Activated T-cell treated with anti-CD3 and anti-CD28 coated beads for 48 hours (primary cell): ENCODE measurements at places on chromosomes 11 and 22.

DNA sequence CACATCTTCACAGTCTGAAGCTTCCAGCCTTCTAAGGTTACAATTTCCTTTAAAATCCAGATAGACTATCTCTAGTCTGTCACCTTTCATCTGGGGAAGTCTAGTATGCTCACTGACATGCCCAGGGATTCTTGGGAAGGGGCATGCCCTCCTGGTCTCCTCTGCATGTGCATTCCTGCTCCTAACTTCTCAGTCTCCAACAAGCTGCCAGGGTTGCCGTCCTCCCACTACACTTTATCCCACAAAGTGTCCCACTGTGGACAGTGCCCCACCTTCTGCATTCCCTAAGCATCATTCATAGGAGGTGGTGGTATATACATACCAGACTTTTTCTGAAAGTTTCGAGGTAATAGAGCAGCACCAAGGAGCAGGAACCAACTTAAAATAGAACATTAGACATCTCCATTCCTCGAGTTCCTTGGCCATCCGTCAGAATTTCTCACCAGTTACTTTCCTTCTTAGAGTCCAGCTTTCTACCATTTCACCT, 28.7 kb downstream of the EIF3F start:
- no peak for DNase-seq

DNA sequence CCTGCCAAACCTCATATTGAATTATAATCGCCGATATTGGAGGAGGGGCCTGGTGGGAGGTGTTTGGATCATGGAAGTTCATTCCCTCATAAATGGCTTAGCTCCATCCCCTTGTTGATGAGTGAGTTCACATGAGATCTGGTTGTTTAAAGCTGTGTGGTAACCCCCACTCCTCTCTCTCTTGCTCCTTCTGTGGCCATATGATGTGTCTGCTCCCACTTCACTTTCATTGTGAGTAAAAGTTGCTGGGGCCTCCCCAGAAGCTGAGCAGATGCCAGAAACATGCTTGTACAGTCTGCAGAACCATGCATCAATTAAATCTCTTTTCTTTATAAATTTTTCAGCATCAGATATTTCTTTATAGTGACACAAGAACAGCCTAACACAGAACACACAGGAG, 929.0 kb upstream of the FAT3 start:
- DNase-seq: no peak

- DNase-seq: no peak
Measured at GRCh38 chr11:117444711-117445658, 117.3 kb downstream of the CEP164 start.

DNA sequence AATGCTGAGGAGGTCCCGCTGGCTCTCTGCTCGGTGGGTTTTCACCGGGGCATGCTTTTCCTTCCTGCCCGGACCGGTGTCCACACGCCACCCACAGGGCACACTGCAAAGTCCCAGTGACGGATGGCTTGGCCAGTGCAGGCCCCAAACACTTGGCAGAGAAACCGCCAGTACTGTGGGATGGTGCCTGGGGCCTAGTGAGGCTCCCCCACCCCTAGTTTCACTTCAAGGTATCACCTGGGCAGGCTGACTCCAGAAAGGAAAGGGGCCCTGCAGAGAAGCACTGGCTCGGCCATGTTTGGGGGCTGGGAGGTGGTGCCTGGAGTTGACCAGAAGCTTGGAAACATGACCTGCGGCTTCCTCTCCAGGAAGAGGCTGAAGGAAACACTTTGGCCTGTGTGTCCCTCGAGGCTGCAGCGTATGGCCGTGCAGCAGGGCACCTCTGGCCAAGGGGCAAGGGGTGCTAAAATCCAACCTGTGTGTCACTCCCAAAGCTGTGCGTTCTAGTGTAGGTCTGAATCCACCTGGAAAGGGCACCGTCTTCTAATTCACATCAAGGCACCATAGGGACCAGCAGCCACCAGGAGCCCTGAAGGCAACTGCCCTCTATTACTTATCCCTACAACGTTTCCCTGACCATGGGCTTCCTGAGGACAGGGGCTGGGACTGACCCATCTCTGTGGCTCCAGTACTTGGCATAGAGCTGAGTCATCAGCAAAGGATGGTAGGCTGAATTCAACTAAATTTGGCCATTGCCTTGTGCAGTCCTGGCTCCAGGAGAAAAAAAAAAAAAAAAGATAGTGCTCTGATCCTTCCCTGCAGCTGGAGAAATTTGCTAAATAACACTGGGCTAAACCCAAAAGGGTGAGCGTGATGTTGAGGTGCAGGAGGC, 22.6 kb downstream of the TPBGL start:
- DNase-seq: no peak

GRCh38 chr11:122804796-122805195, 33.5 kb upstream of the CRTAM start:
- DNase-seq: no peak

DNA sequence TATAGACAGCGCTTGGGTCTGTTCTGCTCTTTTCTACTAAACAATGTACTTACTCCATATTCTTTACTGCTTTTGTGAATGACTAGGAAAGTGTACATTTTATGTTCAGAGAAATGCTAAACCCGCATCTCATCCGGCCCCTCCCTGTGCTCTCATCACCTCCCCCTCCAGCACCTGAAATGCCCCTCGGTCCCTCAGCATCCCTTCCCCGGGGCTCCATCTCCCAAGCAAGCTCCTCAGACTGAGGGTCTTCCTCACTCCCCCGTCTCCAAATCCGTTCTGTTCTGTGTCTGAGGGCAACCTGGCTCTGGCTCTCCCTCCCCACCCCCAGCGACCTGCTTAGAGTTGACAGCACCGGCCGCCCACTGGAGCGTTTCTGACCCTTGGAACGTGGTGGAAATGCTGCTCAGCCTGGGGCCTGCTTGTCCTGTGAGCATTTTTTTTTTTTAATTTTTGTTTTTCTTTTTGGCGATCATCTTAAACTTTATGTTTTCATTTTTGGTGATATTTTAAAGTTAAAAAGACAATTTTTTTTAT, 1.4 kb downstream of the SELENOO start:
- DNase-seq: no peak

DNA sequence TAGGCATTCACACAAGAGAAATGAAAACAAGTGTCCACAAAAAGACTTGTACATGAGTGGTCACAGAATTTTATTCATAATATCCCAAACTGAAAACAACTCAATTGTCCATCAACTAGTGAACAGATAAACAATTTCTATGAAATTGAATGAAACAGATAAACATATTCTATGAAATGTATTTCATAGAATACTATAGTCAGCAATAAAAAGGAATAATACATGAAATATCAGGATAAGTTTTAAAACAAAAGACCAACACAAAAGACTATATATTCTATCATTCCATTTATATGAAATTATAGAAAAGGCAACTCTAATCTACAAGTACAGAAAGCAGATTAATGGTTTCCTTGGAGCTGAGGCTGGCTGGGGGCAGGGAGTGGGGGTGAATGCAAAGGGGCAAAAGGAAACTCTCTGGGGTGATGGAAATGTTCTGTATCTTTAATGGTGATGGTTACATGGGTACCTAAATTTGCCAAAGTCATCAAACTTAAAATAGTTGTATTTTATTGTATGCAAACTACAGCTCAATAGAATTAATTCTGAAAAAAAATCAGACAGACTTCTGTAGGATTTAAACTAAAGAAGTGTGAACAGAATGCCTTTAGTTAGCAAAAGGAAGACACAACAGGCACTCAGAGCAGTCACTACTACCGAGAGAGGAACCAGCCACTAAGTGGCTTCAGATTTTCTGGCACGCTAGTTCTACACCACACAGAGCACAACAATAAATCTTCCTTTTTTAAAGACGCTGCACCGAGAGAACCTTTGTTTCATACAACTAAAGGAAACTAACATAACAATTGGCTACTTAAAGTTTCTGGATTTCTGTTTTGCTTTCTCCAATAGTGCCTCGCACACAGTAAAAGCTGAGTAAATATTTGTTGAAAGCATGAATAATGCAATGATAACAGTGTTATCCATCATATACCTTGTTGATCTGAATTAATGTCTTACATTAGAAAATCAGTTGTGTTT, 15.4 kb downstream of the CCDC34 start:
- DNase-seq: no peak

DNA sequence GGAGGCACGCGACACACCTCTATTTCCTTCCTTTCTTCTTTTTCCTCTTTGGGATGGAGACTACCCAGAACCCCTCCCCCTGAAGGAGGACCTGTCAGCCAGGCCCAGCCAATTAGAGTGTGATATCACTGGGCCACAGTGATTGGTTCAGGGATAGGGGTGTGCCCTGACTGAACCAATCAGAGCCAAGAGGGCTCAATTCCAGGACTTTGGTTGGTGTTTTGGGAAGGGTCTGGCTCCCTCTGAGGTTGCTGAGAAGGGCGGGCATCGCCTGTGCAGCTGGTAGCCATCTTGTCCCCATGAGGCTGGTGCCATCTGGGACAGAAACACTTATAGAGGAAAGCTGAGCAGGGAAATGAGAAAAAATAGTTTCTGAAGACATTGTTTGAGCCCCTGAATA, 71.4 kb downstream of the CHST1 start:
- no peak for DNase-seq

- no peak for DNase-seq
Measured at GRCh38 chr11:63868399-63869064, 29.6 kb downstream of the MARK2 start.

GRCh38 chr11:76641905-76642304, 28.6 kb downstream of the LRRC32 start:
- no peak for DNase-seq

DNA sequence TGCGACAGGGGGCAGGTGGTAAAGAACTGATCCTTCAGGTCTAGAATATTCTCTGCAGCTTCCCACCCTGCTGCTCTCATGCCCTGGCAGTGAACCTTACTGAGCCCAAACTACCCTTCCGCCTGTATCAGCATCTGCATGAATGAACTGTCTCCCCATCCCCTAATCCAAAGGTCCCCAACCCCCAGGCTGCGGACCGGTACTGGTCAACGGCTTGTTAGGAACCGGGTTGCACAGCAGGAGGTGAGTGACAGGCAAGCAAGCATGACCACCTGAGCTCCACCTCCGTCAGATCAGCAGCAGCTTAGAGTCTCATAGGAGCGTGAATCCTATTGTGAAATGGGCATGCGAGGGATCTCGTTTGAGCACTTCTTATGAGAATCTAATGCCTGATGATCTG, 58.2 kb upstream of the LMO1 start:
- DNase-seq: no peak

DNA sequence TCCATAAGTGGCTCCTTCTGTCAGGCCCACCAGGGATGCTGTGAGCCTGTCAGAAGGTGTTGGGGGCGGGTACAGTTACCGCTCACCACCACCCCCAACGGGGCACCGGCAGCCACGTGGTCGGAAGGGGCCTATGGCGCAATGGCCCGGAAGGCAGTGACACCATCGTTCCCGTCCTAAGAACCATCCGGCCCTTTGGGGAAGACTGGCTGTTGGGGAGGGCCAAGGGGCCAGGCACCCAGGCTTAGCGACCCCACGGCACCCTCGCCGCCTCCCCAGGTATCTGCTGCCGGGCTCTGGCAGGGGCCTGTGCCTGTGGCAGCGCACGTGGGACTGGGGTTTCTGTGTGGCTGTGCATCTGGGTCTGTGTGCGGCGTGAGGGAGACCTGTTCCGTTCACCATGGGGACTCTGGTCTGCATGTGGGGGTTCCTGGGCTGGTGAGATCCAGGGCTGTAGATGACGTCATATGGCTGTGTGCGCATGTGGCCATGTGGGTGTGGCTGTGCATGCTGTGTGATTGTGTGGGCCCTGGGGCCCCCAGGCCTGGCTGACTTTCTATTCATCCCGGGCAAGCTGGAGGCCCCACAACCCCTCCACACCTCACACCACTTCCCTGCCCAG, 717 bp downstream of the OSM start:
- DNase-seq: peak; percentile 85

- DNase-seq: no peak
Measured at GRCh38 chr11:68044145-68044813, 5.5 kb downstream of the TCIRG1 start.

- DNase-seq: no peak
Measured at GRCh38 chr11:70381872-70382861, 16.2 kb upstream of the CTTN start.

GRCh38 chr11:203945-204586, 3.1 kb downstream of the BET1L start:
- no peak for DNase-seq

DNA sequence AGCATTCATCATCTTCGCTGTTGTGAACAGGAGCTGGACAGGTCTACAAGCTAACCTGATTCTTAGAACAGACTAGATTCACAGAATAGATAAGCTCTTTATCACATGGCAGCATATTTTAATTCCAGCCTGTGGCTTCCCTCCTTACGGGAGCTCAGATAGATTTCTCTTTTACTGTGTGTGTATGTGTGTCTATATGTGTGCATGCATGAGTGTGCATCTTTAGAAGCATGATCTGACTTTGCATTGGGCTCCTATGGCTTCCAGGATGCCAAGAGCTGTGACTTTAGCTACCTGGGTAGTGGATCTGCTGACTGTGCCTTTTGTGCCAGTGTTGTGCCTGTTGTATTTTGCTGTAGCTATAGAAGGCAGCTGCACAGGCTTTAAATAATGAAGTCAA, 44.3 kb downstream of the ZNRF3 start:
- DNase-seq: no peak

GRCh38 chr11:16738947-16739815, 734 bp downstream of the C11orf58 start:
- no peak for DNase-seq

DNA sequence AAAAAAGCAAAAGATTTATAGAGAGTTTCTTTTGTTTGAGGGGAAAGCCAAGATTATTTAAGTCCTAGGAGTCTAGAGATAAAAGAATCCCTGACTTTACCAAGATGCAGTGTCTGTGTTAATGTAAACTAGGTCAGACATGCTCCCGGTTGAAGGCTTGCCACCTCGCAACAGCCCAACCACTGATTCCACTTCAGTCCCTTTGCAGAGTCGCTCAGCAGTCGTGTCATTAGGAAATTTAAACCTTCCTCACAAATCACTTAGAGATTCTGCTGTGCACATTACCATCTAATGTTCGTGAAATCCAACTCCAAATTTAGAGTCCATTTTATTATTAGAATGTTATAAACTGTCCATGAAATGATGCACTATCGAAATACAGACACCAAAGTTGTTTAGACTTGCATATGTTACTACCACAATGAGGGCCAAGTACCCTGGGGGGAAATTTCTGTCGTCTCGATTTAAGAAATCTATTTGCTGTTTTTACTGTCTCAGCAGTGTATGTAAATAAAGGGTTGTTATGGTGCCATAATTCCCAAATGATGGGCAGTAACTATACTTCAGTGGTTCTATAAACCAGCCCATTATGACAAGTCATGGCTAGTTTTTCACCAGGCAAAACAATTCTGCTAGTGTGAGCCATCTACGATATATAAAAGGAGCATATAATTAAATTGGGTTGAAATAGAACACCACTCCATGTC, 101.4 kb upstream of the MTNR1B start:
- DNase-seq: no peak

DNA sequence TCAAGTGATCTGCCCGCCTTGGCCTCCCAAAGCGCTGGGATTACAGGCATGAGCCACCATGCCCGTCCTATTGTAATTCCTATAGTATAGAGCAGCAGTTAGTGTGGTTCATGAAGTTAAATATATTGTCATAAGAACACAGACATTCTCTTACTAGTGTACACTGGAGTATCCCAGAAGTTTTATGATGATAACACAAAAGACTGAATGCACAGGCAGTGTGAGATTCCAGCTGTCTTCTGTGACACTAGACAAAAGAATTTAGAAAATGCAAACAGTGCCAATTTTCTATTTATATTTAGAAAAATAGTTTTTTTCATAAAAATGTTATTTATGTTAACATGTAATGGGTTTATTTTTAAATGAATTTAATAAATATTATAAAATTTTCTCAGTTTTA, 39.4 kb upstream of the RBX1 start:
- DNase-seq: no peak
